ENCODE measurements at places on chromosomes 1 and 21.

- peak; percentile 68 for DNase-seq
Observed at GRCh38 chr1:2556277-2556677, at the start of gene TNFRSF14. Gene TNFRSF14, plus strand, starts transcription at chr1:2556371. Its CDS starts 294 bp downstream, at chr1:2556665.

- no peak for DNase-seq
Observed at GRCh38 chr1:44084998-44085675, 33.5 kb upstream of the KLF17 start.

- DNase-seq: no peak
Observed at GRCh38 chr21:34835526-34835925, 166.7 kb downstream of the CLIC6 start.

DNA sequence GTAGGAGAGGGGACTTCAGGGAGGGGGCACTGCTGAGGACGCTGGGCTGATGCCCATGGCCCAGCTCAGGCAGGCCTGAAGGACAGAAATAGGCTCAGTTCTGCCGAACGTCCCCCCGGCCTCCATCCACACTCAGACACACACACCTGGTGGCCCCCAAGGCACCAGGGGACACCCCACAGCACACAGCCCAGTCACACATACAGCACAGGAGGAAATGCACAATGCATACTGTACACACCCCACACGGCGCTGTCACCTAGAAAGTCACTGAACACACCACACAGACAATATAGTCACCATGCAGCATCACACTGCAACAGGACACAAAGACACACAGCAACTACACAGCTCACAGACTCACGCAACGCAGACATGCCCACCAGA, 562 bp downstream of the SYTL1 start:
- DNase-seq: peak; percentile 30

DNA sequence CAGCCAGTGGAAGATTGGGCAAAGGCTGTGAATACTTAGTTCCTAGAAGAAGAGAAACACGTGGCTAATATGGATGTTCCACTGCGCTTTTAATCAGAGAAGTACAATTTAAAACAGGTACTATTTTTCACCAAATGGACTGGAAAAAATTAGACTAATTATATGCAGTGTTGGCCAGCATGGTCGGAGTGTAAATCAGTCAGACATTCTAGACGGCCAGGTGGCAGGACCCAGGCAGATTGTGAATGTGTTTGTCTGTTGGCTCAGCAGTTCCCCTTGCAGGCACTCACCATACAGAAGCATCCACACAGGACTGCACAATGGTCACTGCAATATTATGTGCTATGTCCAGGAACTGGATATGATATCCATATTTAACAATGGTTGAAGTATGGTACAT, 23.9 kb upstream of the SLC25A34 start:
- no peak for DNase-seq

GRCh38 chr1:169326956-169327268, 40.7 kb downstream of the NME7 start:
- no peak for DNase-seq

DNA sequence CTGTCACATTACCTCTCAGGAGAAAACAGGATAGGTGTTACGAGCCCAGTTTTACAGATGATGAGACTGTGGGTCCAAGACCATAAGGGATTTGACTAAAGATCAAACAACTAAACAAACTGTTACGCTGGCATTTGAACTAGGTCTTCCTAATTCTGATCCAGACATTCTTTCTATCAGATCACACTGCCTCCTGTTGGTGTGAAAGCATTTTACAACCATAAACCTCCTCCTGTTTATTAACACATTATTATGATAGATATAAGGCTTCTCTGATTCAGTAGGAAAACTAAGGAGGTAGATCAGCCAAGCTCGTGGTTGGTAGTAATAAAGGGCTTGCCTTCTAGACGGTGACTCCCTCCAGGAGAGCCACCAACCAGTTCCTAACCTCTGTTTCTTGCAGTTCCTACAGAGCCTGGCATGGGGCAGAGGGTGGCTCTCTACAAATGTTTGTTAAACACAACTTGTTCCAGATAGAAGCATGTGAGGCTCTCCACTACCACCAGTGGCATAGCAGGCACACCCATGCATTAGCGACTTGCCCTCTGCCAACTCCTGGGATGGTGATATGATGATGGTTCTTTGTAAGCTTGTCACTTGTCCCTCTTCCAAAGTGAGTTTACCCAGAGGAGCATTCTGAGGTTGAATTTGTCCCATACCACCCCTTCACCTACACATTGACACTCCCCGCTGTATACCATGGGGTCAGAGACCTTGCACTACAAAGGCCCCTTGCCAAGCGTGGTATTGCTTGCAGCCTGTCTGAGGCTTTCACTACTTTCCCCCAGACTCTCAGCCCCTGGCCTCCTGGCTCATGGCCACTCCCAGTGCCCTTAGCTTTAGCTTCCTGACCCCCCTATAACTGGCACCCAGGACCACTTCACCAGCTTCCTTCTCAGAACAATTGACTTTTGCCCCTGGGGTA, 96.4 kb upstream of the HOOK1 start:
- no peak for DNase-seq

DNA sequence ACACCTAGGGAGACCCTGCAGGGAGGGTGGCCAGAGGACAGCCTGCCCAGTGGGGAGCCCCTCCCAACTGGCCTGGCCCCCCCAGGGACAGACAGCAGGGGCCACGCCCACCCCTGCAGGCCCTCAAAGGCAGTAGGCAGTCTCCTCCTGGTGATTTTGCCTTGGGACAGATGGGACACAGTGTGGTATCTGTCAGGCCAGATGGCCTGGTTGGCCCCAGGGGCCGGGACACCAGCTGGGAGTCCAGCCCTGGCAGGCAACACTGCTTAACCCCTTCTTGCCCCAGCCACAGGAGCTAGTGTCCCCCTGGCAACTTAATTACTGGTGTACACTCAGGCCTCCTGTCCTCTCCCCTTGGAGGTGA, 17.8 kb downstream of the IFFO2 start:
- no peak for DNase-seq

GRCh38 chr21:22421416-22422180, 1423.4 kb downstream of the NCAM2 start:
- no peak for DNase-seq

GRCh38 chr1:112508278-112509004, at the start of gene WNT2B:
Gene WNT2B, plus strand, starts transcription at chr1:112508965. Its CDS starts 298 bp downstream, at chr1:112509263.
- peak; percentile 48 for DNase-seq

GRCh38 chr1:55876276-55877060, 661.3 kb upstream of the USP24 start:
- no peak for DNase-seq

DNA sequence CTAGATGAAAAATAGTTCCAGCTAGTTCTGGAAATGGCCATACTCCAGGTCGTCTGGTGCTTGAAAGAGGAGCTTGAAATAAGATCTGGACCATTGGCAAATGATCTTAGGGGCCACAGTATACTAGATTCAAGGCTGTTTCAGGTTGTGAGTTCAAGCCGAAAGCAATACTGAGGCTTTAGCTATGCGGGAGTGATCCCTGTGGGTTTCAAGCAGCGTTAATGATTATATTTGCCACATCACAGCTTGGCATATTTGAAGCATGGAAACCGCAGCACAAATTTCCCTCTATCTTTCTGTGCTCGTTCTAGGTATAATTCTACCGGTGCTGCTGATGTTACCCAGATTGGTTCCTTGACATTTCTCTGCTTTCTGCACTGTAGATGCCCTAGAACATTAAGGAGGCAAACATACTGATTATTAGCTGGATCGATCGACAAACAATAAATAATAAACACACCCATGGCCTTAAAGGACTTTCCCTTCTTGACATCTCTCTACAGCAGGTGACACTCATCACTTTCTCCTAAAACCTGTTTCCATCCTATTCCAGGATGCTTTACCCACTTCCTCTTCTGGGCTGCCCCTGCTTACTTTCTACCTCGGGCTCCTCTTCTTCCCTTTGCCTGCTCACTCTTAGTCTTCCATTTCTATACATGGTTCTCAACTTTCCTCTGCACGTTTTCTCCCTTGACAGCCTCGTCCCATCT, 40.6 kb upstream of the LYST start:
- no peak for DNase-seq

GRCh38 chr1:199862047-199862446, 165.5 kb upstream of the NR5A2 start:
- DNase-seq: no peak

DNA sequence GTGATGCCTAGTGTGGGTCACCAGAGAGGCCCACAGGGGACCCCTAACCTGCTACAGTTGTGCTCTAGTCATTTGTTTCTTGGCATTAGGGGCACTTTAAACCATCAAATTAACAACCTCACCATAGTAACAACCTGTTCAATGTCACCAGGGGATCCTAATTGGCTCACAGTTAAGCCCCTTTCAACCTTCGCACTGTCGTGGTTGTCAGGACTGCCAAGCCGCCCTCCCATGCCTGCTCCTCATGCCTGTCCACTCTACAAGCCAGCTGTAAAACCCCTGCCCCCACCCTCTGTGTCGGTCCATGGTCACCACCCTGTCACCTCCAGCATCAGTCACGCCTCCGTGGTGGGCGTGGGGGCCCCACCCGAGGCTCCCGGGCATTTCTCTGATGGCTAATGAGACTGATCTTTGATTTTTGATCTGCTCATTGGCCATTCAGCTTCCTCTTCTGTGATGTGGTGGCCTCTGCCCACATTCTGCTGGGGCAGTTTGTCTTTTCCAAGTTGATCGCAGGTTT, 96.6 kb downstream of the WDR4 start:
- no peak for DNase-seq

- no peak for DNase-seq
Observed at GRCh38 chr1:187001198-187001889, 172.6 kb downstream of the PLA2G4A start.

DNA sequence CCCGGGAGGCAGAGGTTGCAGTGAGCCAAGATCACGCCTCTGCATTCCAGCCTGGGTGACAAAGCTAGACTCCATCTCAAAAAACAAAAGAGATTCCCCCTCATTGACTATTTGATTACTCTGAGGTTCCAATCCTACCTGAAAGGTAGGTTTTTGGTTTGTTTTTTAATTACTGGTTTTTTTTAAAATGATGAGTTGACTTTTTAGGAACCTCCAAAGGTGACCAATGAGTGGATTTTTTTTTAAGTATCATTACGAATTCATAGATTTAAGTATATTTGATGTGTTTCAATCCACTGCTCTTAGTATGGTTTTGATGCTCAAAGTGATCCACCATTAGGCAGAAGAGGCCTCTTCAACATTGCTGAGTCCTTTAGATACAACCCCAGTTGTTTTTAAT, 47.9 kb upstream of the LAX1 start:
- no peak for DNase-seq

DNA sequence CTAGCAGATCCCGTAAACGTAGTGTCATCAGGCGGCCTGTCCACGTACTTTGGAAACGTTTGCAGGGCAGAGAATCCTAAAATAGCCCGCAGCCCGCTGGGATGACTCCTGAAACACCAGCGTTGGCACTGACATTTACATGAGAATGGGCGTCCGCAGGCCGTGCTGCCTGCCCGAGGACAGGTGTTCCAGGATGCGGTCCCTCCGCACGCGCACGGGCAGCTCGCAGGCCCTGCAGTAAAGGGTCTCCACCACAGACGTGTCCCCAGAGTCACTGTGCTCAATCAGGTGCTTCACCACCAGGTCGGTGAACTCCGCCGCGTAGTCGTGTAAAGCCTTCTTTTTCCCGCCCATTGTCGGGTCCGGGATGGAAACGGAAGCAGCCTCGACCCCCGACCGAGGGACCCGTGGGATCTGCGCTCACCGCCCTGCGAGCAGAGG, 5.8 kb upstream of the CCDC27 start:
- no peak for DNase-seq

DNA sequence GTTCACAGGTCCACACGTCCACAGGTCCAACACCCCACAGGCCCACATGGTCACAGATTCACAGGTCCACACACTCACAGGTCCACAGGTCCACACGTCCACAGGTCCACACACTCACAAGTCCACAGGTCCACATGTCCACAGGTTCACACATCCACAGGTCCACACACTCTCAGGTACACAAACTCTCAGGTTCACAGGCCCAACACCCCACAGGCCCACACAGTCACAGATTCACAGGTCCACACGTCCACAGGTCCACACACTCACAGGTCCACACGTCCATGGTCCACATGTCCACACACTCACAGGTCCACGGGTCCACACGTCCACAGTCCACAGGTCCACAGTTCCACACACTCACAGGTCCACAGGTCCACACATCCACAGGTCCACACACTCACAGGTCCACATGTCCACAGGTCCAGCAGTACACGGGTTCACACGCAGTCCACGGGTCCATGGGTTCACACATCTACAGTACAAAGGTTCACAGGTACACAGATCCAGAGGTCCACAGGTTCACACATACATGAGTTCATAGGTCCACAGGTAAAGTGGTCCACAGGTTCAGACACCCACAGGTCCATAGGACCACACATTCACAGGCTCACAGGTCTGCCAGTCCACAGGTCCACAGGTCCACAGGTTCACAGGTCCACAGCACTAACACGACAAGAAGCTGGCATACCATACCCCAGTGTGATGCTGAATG, 39.3 kb upstream of the COL6A2 start:
- no peak for DNase-seq

GRCh38 chr1:213564215-213564659, 423.5 kb upstream of the PROX1 start:
- DNase-seq: no peak
